ENCODE measurements at places on chromosomes 4 and X.

GRCh38 chrX:97387004-97387403 is 503.3 kb downstream of the RPA4 start:
- no peak overlapping the region for H3K4me3 ChIP-seq
- no peak for DNase-seq
- no peak overlapping the region for H3K27ac ChIP-seq
- no peaks in the 10 kb centered on the region for H3K4me1 ChIP-seq
- H3K36me3 ChIP-seq: no peaks in the 10 kb centered on the region

- no peaks in the 10 kb centered on the region for H3K27me3 ChIP-seq
- H3K36me3 ChIP-seq: no peaks in the 10 kb centered on the region
- H3K27ac ChIP-seq: no peak overlapping the region
Observed at GRCh38 chr4:79209822-79210635, 115.8 kb downstream of the NAA11 start.

DNA sequence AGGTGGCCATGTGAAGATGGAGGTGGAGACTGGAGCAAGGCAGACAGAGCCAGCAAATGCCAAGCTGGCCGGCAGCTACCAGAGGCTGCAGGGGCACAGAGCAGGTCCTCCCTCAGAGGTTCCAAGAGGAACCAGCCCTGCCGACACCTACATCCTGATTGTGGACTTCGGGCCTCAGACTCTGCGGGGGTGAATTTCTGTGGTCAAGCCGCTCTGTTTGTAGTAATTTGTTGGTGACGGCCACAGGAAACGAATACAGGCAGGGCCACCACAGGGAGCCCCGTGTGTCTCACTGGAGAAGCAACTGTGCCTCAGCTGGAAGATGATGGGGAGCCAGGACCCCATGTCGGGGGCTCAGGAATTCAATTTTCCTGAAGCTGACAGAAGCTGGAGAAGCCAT is 28.3 kb downstream of the ZFYVE28 start:
- H3K27me3 ChIP-seq: no peaks in the 10 kb centered on the region
- peaks cover 51% of the 10 kb centered on the region for H3K4me1 ChIP-seq
- no peak for DNase-seq
- no peak overlapping the region for H3K27ac ChIP-seq
- no peaks in the 10 kb centered on the region for H3K36me3 ChIP-seq

GRCh38 chrX:10666102-10666501 is 45.7 kb upstream of the MID1 start:
- H3K27me3 ChIP-seq: no peaks in the 10 kb centered on the region
- no peak for DNase-seq
- no peak overlapping the region for H3K4me3 ChIP-seq
- H3K27ac ChIP-seq: no peak overlapping the region
- H3K4me1 ChIP-seq: no peaks in the 10 kb centered on the region

DNA sequence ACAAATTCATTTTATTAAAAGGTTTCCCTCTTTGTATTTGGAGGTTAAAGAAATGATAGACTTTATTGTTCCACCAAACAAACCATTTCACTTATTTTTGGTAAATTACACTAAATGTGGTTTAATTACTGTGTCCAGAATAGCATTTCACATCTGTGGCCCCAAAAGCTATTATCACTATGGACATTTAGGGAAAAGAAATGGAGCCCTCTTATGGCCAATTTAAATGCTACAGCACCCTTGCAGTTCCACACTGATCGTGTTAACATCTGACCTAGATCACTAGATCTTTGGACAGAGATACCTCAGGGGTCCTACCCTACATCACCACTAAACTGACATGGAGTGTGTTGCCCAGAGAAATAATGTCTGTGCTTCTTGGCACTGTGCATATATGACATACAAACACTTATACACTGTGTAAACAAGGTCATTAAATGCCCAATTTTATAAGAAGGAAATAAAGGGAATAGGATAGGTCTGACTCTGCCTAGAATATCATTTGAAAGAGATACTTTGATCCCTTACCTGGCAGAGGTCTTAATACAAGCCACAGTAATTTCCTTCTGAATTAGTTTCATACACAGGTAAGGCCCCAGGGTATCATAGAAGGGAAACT is 163.9 kb downstream of the KDR start:
- no peak overlapping the region for H3K27ac ChIP-seq
- H3K4me3 ChIP-seq: no peak overlapping the region
- H3K4me1 ChIP-seq: peaks cover 11% of the 10 kb centered on the region

DNA sequence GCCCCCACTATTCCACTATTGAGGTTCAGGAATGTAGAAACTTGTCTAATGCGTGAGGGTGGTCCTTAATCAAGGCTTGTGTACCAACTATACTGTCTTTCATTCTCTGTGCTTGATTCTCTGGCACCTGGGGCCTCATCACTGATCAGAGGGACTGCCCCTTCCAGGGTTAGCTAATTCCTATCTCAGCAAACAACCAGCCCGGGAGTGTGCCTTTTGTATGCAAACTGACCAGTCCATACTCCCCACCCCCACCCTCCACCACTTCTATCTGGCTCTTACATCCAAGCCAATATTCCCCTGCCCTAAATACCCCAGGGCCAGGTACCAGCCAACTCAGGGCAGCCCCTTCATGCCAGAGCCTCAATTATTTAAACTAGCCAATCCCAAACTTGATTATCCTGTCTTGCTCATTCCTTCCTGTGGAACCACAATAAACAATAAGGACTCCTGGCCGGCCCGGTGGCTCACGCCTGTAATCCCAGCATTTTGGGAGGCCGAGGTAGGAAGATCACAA is 59.3 kb downstream of the FTHL17 start:
- H3K4me3 ChIP-seq: no peak overlapping the region
- H3K27me3 ChIP-seq: no peaks in the 10 kb centered on the region

GRCh38 chr4:153447175-153447905 is 18.8 kb upstream of the TMEM131L start:
- no peak overlapping the region for H3K27ac ChIP-seq
- no peak overlapping the region for H3K4me3 ChIP-seq
- peaks cover 12% of the 10 kb centered on the region for H3K4me1 ChIP-seq
- no peaks in the 10 kb centered on the region for H3K36me3 ChIP-seq
- no peaks in the 10 kb centered on the region for H3K27me3 ChIP-seq

- H3K4me3 ChIP-seq: no peak overlapping the region
- peaks cover 30% of the 10 kb centered on the region for H3K4me1 ChIP-seq
- H3K36me3 ChIP-seq: no peaks in the 10 kb centered on the region
- peak overlapping the region; percentile 9 for H3K27ac ChIP-seq
- peak; percentile 36 for DNase-seq
Observed at GRCh38 chr4:83231620-83232076, 53.0 kb downstream of the COQ2 start.

DNA sequence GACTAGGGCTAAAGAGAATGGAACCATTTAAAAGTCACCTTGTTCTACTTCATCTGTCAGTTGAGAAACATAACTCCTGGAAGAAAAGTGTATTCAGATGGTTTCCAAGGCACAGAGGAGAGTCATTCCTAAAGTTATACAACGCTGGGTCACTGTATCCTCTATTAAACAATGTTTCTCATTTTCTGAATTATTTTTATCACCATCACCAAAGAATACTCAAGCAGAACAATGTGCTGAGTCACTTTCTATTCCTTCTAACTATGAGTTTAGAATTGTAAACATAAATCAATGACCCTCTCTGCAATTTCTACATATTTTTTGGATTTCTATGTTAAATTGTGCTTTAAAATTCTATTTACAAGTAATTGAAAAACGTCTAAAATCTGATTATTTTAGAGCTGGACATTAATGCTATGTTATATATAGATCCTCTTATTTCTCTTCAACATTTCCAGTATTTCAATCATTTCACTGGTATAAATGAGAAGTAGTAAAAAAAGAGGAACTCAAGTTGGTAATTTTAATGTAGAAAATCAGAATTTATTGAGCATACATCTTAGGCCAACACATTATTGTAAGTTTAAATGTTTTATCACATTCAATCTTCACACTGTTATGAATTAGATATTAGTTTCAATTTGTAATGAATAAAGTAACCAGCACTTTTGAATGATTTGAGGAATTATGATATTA is 7.5 kb downstream of the DTHD1 start:
- H3K4me3 ChIP-seq: no peak overlapping the region
- no peaks in the 10 kb centered on the region for H3K36me3 ChIP-seq
- no peaks in the 10 kb centered on the region for H3K27me3 ChIP-seq
- H3K27ac ChIP-seq: peak overlapping the region; percentile 46
- DNase-seq: no peak

GRCh38 chr4:79922011-79922410 is 151.0 kb downstream of the ANTXR2 start:
- DNase-seq: no peak
- H3K36me3 ChIP-seq: no peaks in the 10 kb centered on the region
- H3K27me3 ChIP-seq: no peaks in the 10 kb centered on the region

GRCh38 chr4:40915318-40916217 is 165.8 kb downstream of the NSUN7 start:
- H3K4me3 ChIP-seq: no peak overlapping the region
- H3K27ac ChIP-seq: no peak overlapping the region
- no peak for DNase-seq
- H3K27me3 ChIP-seq: no peaks in the 10 kb centered on the region
- no peaks in the 10 kb centered on the region for H3K36me3 ChIP-seq

DNA sequence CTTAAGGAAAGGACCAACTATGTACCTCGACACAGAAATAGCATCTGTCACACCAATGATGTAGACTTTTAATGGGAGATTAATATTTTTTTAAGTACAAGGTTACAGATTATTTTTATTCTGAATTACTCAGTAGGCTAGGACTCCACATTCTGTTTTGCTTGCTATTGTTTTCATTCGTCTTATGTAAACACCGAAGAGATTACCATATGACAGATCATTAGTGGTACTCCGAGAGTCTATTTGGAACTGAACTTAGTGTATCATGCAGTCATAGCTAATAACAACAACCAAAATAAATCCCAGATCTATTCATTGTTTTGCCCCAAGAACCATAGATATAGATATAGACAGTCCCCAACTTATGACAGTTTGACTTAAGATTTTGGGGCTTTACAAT is 139.7 kb upstream of the SPRY1 start:
- no peak overlapping the region for H3K27ac ChIP-seq
- no peaks in the 10 kb centered on the region for H3K36me3 ChIP-seq
- H3K4me3 ChIP-seq: no peak overlapping the region
- no peaks in the 10 kb centered on the region for H3K4me1 ChIP-seq
- DNase-seq: no peak

DNA sequence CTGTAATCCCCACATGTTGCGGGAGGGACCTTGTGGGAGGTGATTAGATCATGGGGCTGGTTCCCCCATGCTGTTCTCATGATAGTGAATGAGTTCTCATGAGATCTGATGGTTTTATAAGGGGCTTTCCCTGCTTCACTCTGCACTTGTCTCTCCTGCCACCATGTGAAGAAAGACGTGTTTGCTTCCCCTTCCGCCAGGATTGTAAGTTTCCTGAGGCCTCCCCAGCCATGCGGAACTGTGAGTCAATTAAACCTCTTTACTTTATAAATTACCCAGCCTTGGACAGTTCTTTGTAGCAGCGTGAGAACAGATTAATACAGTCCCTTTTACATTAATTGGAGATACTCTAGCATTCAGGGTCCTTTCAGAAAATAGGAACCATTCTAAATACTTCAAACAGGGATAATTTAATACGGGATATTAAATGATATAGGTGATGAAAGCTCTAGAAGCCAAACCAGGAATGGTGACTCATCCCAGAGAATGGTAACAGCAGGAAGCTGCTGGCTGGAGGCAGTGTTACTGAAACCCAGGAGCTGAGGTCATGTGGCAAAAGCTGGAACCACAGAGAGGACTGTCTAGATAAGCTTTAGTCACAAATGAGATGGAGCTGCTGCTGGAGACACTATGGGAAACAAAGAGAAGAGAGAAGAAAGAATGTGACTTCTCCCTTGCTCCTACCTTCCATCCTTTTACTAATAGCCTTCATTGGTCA is 57.3 kb downstream of the GSTCD start:
- H3K4me3 ChIP-seq: no peak overlapping the region
- no peak for DNase-seq
- H3K4me1 ChIP-seq: no peaks in the 10 kb centered on the region
- no peaks in the 10 kb centered on the region for H3K36me3 ChIP-seq

GRCh38 chr4:4662230-4662629 is 120.4 kb upstream of the STX18 start:
- H3K27me3 ChIP-seq: no peaks in the 10 kb centered on the region
- H3K36me3 ChIP-seq: no peaks in the 10 kb centered on the region
- H3K4me3 ChIP-seq: no peak overlapping the region
- H3K4me1 ChIP-seq: no peaks in the 10 kb centered on the region
- DNase-seq: no peak
- no peak overlapping the region for H3K27ac ChIP-seq

GRCh38 chrX:43892336-43892870 is 10.2 kb upstream of the MAOB start:
- no peaks in the 10 kb centered on the region for H3K27me3 ChIP-seq
- no peaks in the 10 kb centered on the region for H3K4me1 ChIP-seq
- H3K27ac ChIP-seq: no peak overlapping the region
- H3K36me3 ChIP-seq: no peaks in the 10 kb centered on the region
- no peak overlapping the region for H3K4me3 ChIP-seq

DNA sequence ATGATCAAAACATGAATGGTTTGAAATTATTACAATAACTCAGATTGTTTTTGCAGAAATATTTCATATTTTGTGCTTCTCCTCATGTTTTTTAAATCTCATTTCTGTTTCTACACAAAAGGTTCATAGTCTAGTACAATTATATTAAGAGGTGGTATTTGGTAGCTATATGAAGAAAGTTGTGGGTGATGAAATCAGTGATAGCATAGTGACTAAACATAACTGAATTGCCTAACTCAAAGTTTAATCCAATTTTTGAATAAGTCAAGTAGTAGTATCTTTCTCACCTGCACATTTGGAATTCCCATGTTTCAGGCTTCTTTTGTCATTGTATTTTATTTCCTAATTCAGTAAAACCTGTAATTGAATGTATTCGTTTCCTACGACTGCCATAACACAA is 648.7 kb downstream of the GRID2 start:
- H3K27ac ChIP-seq: no peak overlapping the region
- H3K4me1 ChIP-seq: no peaks in the 10 kb centered on the region
- no peaks in the 10 kb centered on the region for H3K36me3 ChIP-seq
- H3K27me3 ChIP-seq: no peaks in the 10 kb centered on the region
- no peak overlapping the region for H3K4me3 ChIP-seq
- DNase-seq: no peak

GRCh38 chrX:34631479-34632220 is 25.4 kb downstream of the TMEM47 start:
- no peak overlapping the region for H3K27ac ChIP-seq
- H3K4me1 ChIP-seq: no peaks in the 10 kb centered on the region
- no peaks in the 10 kb centered on the region for H3K36me3 ChIP-seq
- no peak overlapping the region for H3K4me3 ChIP-seq
- no peak for DNase-seq

GRCh38 chrX:31717474-31717873 is 645.6 kb upstream of the FTHL17 start:
- H3K27me3 ChIP-seq: no peaks in the 10 kb centered on the region
- H3K4me3 ChIP-seq: no peak overlapping the region
- H3K27ac ChIP-seq: no peak overlapping the region
- H3K36me3 ChIP-seq: no peaks in the 10 kb centered on the region
- no peak for DNase-seq
